ENCODE measurements at places on chromosomes 5 and 9.

DNA sequence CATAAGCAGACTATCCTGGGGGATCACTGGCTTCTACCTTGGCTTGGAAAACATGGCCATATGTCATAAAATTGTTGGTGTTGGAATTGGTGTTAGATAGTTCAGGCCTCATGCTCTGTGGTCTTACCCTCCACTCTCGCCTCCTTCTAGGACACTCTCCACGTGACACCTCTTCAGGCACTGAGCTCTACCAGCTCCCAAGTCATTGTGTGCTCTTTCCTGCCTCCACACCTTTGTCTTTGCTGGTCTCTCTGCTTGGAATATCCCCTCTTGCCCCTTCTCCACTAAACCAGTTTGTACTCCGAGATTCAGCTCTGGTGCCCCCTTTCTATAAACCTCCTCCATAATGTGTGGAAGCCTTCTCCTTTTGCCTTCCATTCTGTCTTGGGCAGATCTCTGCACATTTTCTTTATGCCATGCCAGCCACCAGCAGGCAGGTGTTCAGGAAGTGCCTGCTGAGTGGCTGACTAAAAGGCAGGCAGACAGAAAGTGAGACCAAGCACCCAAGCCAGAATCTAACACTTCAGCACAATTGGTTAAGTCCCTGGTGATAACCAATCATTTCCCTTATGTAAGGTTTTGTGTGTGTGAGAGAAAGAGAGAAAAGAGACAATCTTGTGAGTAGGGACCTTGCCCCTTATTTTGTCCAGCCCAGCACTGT lies 37.7 kb downstream of the SAR1B start:
- no peak for DNase-seq

DNA sequence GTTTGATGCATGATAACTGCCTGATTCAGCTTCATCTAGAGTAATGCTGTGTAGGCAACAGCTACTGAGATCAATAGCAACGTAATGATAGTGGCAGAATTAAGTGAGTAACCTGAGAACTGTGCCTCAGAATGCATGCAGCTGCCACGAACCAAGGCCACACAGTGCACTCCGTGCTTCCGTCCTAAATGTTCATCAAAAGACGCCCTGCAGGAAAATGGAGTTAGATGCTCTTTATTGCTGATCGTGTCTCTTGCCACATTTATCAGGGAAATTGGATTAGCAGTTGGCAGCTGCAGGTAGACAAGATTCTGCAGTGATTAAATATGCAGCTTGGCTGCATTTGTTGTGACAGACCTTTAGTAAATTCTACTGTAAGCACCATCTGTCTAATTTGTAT lies 107.7 kb upstream of the TLX3 start:
- no peak for DNase-seq

DNA sequence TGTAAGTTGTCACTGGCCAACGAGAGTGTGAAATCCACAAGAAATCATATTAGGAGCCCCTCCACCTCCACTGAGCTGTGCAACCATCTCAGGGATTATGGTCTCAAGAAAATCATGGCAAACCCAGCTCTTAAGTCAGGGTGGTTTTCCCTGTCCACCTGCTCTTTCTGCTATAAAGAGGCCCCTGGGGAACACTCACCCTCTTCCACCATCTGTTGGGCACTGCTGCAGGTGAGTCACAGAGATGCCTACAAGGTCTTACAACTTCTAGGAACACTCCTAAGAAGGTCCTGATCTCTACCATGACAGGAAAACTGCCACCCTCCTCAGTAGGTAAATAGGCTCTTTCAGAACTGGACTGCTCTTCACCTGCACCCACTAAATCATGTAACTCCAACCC lies 61.8 kb downstream of the DRD1 start:
- no peak for DNase-seq

- DNase-seq = no peak
Observed at GRCh38 chr5:95738072-95738471, 6.9 kb downstream of the RHOBTB3 start.

DNA sequence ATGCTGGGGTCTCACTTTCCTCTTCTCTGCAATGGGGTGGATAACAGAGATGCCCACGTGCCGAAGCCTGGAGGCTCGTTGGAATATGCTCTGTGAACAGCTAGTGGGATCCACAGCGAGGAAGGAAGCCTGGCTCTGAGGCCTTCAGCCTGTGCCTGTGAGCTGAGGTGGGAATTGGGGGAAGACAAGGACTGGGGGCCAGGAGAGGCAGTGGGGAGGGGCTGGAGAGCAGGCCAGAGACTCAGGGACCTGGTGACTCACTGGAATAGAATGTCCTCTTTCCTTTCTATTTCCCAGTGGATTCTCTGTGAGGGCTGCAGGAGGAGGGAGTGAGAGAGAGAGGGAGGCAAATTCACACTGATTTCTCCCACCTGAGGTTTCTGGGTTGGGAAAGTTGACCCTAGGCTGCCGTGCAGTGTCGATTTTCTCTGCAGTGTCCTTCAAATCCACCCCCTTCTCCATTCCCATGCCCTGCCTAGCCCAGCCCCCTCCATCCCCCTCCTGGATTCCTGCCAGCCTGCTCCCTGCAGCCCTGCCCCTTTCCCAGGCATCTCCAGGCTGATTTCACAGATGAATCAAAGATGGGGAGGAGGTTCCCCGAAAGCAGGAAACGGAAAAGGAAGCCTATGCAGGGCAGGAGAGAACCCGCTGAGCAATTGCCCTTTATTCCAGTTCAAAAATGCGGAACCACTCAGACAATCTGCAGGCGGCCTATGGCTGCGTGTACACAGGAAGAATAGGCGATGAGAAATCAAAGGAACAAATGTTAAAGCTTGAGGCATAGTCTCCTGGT lies 1.4 kb upstream of the SPAAR start:
- DNase-seq = no peak

GRCh38 chr5:32023816-32024215 lies 150.3 kb downstream of the GOLPH3 start:
- DNase-seq = no peak
